Smooth muscle cell of the umbilical artery (primary cell): ENCODE measurements at places on chromosomes 2 and 18. TPM values are rescaled to one million over a fixed set of nuclear protein-coding genes. Genes with fewer than 3 reads are reported as not detected.

CFAP65 gene
- total RNA-seq: not detected in 2 replicates

KCNF1 gene
- total RNA-seq: not detected in 2 replicates

SCG2 gene
- total RNA-seq: 1.2 and 12.5 TPM in 2 replicates

C2orf15 gene
- total RNA-seq: 0.18 TPM in 1 of 2 replicates, not detected in the other

ABCG5 gene
- total RNA-seq: not detected in 2 replicates

TUBA3E gene
- total RNA-seq: 0.09 TPM in 1 of 2 replicates, not detected in the other
